Fibroblast of skin of left biceps (primary cell): ENCODE measurements at places on chromosomes 1 and 21.

- DNase-seq, result peak; percentile 41
Measured at GRCh38 chr1:22709891-22710700, 543 bp upstream of the EPHB2 start.

- no peak for DNase-seq
Measured at GRCh38 chr1:19684677-19685076, 20.0 kb downstream of the HTR6 start.

GRCh38 chr1:66283622-66284041, 250.3 kb upstream of the SGIP1 start:
- no peak for DNase-seq

- DNase-seq, result peak; percentile 61
Measured at GRCh38 chr1:8142955-8143629, 117.0 kb upstream of the ERRFI1 start.

GRCh38 chr21:45562402-45562801, 20.2 kb upstream of the SLC19A1 start:
- no peak for DNase-seq

DNA sequence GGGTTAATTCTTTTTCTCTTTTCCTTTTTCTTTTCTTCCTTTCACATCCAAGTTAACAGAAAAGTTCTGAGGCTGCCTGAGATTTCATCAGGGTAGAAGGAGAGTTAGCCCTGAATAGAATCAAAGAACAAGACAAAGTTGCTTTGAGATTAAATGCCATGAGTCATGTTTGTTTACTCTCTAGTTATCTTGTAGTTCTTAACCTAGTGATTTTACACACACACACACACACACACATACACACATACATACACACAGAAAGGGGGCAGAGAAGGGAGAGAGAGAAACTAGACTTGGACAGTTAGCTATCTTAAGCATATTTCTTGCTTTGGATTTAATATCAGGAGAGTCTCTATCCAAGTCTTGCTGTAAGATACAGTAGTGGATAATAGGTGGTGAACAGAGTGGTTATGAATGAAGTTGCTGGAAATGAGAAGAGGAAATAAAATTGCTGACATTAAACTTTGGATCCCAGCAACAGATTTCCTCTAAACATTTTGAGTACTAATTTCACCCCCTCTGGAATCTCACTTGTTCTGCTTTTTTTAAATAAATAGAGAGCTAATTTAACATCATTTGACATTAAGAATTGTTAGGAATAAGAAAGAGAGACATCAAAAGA, 19.9 kb downstream of the PLA2G4A start:
- no peak for DNase-seq

- DNase-seq, result no peak
Measured at GRCh38 chr1:6035719-6036118, 10.0 kb upstream of the KCNAB2 start.

DNA sequence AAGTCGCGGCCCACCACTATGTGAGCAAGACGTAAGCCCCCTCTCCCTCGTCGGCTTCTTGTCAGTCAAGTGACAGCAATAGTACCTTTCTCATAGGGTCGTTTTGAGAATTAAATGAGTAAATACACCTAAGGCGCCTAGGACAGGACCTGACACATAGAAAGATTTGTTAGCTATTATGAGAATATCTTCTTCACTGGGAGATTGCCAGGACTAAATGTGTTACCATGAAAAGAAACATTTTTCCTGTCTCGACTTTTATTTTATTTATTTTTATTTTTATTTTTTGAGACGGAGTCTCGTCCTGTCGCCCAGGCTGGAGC, 798 bp downstream of the PMF1 start:
- no peak for DNase-seq

GRCh38 chr1:2590233-2591141, 3.9 kb downstream of the PRXL2B start:
- DNase-seq, result no peak

- DNase-seq, result no peak
Measured at GRCh38 chr21:15309721-15310120, 244.9 kb upstream of the NRIP1 start.

DNA sequence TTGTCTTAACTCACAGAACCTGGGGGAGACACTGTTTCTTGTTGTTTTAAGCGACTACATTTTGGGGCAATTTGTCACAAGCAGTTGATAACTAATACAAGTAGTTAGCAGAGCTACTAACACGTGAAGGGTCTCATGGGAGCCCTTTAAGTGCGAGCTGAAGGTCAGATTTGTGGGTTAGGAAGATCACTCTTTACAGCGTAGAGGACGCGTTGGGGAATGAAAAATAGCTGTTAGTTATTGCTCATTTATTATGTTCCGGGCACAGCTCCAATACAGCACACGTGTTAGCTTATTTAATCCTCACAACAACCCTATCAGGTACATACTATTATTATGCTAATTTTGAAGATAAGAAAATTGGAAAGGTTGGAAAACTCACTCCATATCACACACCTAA, 95.9 kb downstream of the ACTL8 start:
- DNase-seq, result no peak

DNA sequence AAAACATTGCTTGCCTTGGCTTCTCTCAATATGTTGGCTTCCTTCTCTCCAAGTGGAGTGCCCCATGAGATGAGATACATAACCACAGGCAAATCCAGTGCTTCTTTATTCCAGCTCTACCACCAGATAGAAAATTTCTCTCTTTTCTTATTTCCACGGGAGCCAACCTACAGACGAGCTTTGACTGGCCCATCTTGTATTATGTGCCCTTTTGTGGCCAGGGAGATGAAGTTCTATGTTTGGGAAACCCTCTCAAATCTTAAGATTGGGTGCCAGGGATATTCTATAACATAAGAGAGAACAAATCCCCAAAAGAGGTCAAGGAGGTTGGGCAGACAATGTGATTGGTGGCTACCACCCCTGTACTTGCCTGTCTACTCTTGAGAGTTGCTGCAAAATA, 351.8 kb downstream of the ZNF326 start:
- no peak for DNase-seq

DNA sequence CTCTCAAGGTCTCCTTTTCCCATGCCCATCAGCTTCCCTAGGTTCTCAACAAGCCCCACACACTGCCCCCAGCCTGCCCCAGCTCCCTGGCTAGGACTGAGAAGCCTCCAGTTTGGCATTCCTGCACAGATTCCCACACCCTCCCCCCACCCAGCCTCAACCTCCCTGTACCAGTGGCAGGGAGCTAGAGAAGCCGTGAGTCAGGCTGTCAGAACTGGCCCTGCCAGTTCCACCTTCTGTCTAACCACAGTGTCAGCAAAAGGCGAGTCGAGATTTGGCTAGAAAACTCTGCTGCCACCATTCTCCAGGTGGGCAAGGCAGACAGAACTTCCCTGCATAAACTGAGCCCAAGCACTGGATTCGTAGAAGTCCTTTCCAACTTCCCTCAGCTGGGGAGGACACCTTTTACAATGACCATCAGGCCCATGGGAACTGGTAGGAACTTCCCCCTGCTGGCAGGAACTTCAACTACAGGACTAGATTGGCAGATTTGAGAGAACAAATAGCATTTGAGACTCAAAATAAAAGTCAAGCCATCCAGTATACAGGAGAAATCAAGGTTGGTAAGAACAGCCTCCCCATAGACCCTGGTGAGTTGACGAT, 31.0 kb downstream of the TNNT2 start:
- DNase-seq, result no peak

- DNase-seq, result no peak
Measured at GRCh38 chr1:90340606-90341005, 345.7 kb downstream of the ZNF326 start.

DNA sequence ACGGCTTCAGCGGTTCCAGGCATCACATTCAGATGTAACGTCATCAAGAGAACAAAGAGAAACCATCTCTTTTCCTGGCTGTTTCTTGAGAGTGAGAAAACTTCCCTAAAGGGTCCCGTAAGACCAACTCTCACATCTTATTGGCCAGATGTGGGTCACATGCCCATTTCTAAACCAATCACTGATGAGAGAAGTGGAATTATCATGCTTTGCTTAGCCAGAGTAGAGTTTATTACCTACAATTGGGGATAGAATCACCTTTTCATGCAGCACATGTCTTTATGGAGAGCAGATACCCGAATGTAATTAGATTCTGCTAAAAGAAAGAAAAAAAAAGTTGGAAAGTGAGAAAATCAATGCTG, 54.4 kb downstream of the LYPLAL1 start:
- no peak for DNase-seq

DNA sequence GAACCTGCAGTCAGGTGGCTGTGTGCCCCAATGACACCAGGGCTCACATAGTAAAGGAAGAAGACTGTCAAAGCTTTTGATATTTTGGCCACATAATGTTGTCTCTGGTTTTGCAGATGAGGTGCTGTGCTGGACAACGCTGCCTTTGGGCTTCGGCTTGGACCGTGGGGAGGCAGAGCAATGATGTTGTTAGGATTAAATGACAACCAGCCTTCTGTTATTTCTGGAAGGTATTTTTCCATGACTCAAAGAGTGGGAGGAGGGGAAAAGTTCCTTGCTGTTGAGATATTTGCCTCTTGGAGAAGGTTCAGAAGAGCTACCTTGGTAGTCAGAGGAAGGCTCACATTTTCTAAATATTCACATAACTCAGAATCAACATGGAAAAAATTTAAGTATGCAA, 187.3 kb upstream of the GALNT2 start:
- no peak for DNase-seq

- no peak for DNase-seq
Measured at GRCh38 chr1:29457496-29458368, 221.4 kb downstream of the PTPRU start.
